ENCODE measurements at places on chromosomes 5 and 9.

- no peak for DNase-seq
Observed at GRCh38 chr5:170470808-170471404, 32.9 kb upstream of the KCNIP1 start.

DNA sequence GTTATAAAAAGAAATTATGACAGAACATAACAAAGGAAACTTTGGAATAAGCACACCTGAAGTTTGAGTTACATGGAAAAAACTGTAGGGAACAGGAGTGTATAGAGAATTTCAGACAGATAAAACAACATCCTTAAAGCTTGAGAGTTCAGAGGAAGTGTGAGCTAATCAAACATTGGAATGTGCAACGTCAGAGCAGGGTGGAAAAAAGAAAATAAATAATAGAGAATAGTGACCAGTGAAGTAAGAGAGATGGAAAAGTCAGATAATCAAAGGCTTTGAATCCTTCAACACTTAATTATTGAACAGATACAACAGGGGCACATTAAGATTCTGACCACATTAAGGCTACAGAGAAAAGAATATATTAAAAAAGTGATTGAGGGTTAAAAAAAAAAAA lies 128.5 kb upstream of the CDH10 start:
- DNase-seq: no peak

DNA sequence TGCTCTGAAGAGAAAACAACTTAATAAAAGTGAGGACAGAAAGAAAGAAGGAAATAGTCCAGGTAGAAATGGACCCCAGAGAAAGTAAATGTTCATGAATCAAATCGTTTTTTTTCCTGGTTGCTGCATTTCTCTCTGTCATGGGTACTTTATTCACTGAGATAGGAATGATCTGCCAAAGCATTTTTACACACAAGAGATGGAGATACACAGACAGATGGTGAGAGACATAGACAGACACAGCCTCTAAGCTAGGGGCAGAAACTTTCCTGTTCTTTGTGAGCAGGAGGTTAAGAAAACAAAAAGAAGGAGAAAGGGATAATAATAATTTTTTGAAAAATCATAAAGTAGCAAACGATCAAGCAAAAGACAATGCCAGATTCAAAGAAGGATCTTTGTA lies 73.7 kb downstream of the ASTN2 start:
- DNase-seq: no peak

DNA sequence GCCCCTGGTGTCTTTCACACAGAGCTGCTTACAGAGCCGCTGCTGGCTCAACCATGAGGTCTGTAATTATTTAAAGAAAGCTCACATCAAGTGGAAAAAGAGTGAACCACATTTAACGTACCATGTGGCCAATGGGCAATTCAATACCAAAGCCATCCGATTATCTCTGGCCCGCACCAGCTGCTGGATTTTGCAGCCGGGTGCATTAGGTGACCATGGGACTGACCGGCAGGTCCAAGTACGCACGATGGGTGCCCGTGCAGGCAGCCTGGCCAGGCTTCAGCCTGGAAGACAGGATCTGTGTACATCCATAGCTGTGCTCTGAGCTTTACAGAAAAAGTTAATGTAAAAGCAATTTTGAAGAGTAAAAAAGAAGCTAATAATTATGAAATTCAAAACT lies 20.5 kb downstream of the PPARGC1B start:
- no peak for DNase-seq

DNA sequence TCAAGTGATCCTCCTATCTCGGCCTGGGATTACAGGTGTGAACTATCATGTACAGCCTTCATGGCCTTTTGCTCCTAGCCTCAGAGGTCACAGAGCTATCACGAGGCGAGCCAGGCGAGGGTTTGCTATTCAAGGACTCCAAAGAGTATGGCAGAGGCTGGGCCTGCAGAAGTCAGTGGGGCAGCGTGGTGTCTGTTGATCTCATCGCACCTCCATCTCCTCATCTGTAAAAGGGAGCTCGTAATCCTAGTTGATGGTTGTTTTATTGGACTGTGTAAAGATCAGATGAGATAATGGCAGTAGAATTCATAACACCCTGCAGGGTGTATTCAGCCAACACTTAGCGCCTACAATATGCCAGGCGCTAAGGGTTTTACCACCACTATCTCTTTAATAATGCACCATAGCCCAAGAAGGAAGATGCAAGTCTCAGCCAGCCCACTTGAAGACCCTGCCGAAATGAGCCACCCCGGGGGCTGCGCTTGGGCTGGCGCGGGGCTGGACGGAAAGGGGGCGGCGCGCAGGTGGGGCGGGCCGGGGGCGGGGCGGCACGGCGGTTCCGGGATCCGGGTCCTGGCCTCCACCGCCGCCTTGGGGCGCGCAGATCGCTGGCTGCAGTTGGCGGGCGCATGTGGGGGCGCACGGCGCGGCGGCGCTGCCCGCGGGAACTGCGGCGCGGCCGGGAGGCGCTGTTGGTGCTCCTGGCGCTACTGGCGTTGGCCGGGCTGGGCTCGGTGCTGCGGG lies at the start of gene GALNT12:
Gene GALNT12 (plus strand): TSS at position 601 of the 744 bp plus-strand sequence. CDS start 29 bp downstream, at position 630.
- DNase-seq: no peak

DNA sequence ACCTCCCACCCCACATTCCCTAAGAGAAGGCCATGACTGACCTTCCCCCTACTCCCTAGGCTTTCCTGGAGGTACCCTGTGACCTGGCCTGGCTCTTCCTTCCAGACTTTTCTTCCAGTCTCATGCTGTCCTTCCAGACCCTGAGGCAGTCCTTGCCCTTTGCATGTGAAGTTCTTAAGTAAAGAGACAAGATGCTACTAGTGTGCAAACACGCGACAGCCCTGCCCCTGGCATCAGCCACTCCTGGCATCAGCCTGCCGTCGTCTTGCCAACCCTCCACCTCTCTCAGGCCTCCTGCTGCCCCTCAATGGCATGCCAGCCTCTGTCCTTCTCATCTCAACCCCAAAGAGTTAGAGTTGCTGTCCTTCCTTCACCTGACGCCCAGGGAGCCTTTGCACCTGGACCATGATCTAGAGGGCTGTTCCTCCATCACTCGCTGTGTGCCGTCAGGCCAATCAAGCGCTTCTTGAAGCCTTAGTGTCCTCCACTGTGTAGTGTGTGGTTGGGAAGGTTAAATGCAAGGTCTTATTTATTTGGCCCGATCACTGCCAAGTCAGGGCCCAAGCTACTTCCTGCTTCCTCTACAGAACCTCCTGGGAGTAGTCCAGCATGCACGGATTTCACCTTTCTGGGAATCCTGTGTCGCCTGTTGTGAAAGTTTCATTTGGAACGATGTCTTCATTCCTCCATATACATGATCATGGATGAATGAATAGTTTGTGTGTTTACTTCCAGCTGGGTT lies 61.9 kb downstream of the WWC1 start:
- no peak for DNase-seq

GRCh38 chr9:14748373-14748772 lies 25.8 kb upstream of the CER1 start:
- DNase-seq: no peak

- DNase-seq: no peak
Observed at GRCh38 chr9:93648836-93649235, 72.5 kb downstream of the PHF2 start.

- no peak for DNase-seq
Observed at GRCh38 chr9:97601228-97601898, 31.8 kb downstream of the TSTD2 start.

DNA sequence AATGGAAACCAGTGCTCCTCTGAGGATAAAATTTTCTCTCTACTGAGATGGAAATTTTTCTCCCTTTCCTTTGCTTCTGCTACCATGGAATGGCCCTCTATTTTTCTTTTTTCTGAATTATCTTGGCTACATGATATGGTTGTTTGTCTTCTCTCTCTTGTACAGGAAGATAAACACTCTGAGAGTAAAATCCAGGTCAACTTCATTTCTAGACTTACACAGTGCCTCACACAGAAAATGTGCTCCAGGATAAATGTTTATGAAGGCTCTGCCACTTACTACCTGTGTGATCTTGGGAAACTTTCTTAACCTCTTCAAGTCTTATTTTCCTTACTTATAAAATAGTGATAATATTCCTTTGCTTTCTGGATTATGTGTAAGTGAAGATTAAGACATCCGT lies 153.9 kb downstream of the PRELID2 start:
- DNase-seq: no peak

GRCh38 chr9:95341293-95341962 lies 23.9 kb upstream of the FANCC start:
- no peak for DNase-seq

GRCh38 chr5:180069589-180070247 lies 1.8 kb downstream of the RNF130 start:
- no peak for DNase-seq

GRCh38 chr9:123033864-123034601 lies 566 bp downstream of the GPR21 start:
- DNase-seq: no peak

- DNase-seq: no peak
Observed at GRCh38 chr9:70601000-70601951, 186.8 kb upstream of the KLF9 start.

GRCh38 chr9:91033797-91034196 lies 232.2 kb downstream of the SYK start:
- no peak for DNase-seq

- DNase-seq: peak; percentile 22
Observed at GRCh38 chr9:38371495-38371894, 21.0 kb upstream of the ALDH1B1 start.

- DNase-seq: peak; percentile 61
Observed at GRCh38 chr5:137344723-137345322, 154.3 kb downstream of the SPOCK1 start.

DNA sequence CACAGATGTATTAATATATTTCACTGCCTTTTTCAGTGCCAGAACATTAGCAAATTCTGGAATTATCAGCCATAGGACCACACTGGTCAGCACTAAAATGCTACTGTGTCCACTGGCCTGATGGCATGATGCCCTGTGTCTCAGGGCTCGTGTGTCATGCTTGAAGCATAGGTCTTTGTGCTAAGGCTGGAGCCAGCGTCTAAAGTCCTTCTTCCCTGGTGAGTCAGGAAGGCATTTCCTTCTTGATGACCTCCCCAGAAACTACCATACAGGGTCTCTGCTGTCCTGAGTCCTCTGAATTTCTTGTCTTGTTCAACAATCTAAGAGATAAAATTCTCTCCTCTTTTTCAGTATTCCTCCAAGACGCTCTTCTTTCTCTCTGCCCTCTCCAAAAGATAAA lies 489.9 kb downstream of the PSAT1 start:
- no peak for DNase-seq

DNA sequence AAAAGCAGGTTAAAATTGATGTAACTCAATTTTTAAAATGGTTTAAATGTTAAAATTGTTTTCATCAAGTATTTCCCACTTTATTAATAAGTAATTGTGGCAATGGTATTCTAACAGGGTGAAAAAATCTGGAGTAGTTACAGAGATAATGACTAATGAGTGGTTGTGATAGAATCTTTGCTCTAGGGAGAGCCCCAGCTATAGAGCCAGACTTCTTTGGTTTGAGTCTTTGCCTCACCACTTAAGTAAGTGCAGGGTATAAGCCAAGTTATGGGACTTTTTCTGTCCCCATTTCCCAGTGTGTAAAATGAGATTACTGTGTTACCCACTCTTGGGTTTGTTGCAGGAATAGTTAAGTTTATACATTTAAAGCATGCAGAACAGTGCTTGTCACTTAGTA lies 158.1 kb downstream of the FER start:
- no peak for DNase-seq

DNA sequence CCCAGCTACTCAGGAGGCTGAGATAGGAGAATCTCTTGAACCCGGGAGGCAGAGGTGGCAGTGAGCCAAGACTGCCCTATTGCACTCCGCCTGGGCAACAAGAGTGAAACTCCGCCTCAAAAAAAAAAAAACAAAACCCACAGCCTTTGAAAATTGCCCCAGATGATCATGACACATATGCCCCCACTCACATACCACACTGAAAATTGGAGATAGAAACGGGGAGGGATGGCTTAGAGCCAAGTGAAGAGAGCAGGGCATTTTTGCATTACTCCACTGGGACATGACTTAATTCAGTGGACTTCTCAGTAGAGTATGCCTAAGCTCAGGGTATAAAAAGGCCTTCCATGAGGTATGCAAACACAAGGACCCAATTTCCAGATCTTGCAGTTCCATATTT lies 309.3 kb downstream of the BNC2 start:
- DNase-seq: no peak

DNA sequence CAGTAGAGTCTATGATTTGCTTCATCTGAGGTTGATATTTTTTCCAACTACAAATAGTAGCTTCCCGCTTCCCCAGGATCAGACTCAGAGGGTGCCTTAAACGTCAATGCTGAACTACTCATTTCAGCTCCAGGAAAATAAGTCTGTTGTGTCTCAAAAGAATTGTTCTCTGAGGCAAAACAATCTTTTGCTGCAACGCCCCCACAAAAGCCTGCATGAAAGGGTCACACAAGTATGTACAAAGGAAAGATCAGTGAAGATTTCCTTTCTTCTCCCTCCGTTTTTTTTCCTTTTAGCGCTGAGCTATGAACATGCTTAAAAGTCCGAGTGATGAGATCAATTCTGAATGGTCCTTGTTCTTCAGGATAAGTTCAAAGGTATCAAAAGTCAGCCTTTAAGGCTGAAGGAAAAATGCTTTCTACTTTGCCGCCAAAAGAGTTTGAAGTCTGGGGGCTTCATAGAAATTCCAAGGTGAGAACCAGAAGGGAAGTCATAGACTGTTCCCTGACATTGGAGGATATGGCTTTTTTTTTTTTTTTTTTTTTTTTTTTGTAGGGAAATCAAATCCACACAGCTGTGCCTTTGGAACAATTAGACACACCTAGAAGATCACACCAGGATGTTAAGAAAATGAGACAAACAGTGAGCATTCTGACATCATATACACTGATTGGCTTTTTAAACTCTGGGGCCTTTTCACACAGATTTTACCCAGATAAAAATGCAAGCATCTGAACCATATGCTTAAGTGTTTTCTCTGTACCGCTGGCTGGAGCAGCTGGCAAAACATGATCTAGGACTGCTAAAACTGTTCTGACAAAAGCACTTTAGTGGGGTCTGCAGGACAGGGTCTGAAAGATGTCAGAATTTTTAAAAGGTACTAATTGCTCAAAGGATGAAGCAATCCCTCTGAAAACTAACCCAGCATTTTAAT lies 329.3 kb downstream of the ENC1 start:
- DNase-seq: no peak

DNA sequence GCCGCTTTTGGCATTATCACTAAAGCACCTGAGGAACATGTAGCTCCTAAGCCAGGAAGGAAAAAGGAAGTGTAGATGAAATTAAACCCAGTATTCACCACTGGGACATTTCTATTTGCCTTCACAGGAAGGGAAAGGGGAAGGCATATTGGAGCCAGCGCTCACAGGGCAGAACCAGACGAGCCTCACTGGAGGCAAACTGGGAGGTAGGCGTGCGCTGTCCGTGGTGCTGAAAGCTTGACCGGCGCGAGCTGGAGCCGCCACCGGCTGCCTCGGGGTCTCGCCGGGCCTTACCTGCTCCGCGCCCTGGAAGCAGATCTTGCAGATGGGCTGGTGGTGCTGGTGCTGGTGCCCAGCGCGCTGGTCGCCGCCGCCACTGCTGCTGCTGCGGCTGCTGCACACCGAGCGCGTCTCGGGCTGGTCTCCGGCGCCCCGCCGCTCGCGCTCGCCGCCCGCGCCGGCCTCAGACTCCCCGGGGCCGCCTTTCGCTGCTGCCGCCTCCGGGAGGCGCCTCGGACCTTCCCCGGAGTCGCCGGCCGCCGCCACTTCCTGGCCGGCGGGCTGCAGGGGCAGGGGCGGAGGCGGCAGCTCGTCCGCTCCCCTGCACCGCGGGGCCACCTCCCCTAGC lies 732 bp downstream of the MARCHF11 start:
- no peak for DNase-seq

GRCh38 chr9:116587919-116588318 lies 99.2 kb upstream of the TRIM32 start:
- no peak for DNase-seq

- no peak for DNase-seq
Observed at GRCh38 chr9:126309427-126310189, 17.0 kb upstream of the MVB12B start.

GRCh38 chr9:15837079-15837679 lies 284.3 kb downstream of the CCDC171 start:
- DNase-seq: no peak
